ENCODE measurements at places on chromosomes 2 and 18. TPM values are rescaled to one million over a fixed set of nuclear protein-coding genes. Genes with fewer than 3 reads are reported as not detected.

- no peak for DNase-seq
Observed at GRCh38 chr2:29394981-29395350, 279.8 kb downstream of the CLIP4 start.

DNA sequence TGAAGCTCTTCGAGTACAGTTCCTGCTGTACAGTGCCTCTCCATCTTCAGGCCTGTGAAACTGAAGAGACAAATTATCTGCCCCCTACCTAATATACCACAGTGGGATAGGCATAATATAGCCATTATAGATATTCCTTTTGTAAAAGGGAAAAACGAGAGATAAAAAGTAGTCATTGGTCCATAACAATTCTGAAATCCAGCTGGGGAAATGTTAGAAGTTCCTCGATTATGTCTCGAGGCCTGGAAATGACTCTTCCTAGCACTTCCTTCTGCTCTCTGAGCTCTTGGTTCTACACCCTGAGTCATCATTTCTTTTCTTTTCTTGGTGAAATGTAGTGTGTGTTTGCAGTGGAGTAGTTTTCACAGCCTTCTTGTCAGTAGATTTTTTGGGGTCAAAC is 51.5 kb downstream of the ASB1 start:
- DNase-seq, result no peak

DNA sequence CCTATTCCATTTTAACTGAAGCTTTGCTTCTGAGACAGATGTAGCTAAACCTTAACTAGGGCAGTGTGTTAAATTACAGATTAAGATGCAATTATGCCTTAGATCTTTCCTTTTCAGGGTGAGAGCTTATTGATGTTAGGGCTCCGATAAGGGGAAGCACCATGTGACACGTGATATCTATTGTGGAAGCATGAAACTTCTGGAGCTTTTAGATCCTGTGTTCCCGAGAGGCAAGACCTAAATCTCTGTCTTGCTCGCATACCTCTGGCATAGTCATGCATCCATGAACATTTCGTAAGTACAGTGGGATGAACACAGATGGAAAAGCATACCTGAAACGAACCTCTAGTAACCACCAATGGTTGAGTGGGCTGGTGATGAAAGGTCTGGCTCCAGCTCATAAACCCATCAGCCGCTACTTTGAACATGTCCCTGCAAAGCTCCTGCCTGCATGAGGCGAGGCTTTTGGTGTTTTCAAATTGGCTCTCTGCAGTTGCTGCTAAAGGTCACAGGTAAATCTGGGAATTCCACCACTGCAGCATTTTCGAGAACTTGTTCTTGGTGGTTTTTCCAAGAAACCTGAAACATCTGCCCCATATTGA is 3.7 kb upstream of the NRP2 start:
- no peak for DNase-seq

GRCh38 chr2:13114391-13114790 is 397.7 kb downstream of the TRIB2 start:
- DNase-seq, result no peak

GRCh38 chr2:134683561-134684112 is 35.2 kb downstream of the TMEM163 start:
- DNase-seq, result peak; percentile 15

DNA sequence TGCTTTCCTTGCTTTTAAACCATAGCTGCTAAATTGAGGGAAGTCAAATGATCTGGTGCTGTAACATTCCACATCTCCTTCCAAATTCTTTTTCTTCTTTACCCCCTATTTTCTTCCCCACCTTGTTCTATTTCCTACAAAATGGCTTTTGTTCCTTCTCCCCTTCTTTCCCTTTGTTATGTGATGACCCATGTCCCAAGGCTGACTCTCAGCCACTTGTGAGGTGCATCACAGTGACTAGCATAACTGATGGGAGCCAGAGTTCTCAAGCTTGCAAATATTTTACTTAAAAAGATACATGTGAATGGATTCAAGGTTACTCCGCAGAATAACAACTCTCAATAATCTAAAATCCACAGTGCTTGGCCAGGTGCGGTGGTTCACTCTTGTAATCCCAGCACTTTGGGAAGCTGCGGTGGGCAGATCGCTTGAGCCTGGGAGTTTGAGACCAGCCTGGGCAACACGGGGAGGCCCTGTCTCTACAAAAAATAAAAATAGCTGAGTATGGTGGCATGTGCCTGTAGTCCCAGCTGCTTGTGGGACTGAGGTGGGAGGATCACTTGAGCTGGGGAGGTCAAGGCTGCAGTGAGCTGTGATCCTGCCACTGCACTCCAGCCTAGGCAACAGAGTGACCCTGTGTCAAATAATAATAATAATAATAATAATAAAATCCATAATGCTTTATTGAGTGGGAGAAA is 100.1 kb upstream of the CERS6 start:
- DNase-seq, result no peak

GRCh38 chr2:142038826-142039225 is 92.0 kb downstream of the LRP1B start:
- DNase-seq, result no peak

Gene HOXD9
- total RNA-seq, result not detected

- DNase-seq, result no peak
Observed at GRCh38 chr18:49447810-49448745, 12.4 kb downstream of the DYM start.

Gene PDCD1
- 3.6 TPM for total RNA-seq

- no peak for DNase-seq
Observed at GRCh38 chr2:105143467-105144151, 97.9 kb upstream of the GPR45 start.
